Germinal center (tissue), 1 donor: ENCODE measurements at places on chromosomes 7 and 10.

DNA sequence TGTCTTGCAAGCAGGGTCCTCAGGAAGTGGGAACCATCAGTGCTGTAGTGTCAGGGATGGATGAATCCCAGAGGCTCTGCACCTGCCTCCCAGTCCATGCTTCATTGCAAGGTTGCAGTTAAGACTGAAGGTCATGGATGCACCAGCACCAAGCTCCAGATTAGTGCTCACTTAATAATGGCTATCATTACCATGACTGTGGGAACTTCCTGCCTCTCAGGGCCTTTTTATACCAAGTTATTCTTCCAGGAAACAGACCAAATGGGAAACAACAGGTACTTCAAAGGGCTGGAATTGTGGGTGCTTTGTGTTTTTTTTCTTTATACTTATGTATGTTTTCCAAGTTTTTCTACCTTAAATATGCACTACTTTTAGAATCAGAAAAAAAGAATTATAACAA is 197.7 kb downstream of the CYP26A1 start:
- DNase-seq: no peak

GRCh38 chr7:54774785-54775740 is 16.1 kb upstream of the SEC61G start:
- DNase-seq: no peak

GRCh38 chr10:7544203-7544602 is 122.6 kb downstream of the ITIH5 start:
- DNase-seq: no peak

GRCh38 chr7:129841465-129841864 is 111.3 kb downstream of the UBE2H start:
- DNase-seq: no peak

DNA sequence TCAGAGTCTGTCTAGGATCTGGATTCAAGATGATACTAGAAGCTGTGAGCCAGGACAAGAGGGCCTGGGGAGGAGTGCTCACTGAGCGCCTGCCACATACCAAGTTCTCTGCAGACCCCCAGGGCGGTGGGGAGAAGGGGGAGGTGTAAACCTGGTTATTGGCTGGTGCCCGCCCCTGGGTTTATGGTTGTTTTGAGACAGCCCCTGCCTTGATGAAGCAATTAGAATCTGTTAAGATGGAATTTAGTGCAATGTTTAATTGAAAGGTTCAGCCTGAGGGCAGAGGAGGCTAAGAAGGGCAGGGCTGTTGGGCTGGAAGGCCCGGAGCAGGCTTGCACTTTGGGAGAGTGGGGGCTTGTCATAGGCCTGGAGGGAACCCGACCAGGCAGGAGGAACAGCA is 42.7 kb downstream of the PRF1 start:
- no peak for DNase-seq

DNA sequence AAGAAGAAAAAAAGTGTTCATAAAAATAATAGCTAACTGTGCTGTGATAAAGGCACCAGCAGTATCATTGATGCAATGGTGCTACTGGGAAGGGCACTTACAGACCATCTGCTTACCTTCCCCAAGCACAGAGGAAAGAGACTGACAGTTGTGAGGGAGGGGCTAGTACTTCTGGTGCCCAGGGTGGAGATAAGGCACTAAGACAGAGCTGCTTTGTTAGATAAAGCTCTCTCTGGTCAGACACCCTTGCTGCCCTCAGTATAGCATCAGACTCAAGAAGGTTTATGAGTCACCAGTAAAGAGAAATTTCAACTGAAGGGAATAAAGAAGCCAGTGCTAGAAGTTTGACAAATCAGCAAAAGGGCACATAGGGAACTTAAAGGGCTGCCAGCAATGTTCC is 325.6 kb downstream of the HPSE2 start:
- no peak for DNase-seq

- no peak for DNase-seq
Observed at GRCh38 chr7:22751341-22751740, 24.3 kb downstream of the IL6 start.

DNA sequence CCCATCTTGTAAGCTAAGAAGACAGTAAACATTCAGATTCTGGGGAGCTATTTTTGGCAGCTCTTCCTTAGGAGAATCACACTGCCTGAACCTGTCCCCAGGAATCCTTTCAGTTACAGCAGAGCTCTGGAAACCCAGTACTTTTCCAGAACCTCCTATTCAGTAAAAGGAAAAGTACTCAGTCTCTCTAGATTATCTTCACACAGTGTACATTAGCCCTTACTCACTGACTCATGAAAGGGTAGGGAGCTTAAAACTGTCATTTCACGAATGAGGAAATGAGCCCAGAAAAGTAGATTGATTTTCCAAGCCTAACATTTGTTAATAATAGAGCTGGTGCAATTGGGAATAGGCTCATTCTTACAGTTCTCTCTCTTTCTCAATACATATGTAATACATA is 3.9 kb upstream of the CNNM1 start:
- no peak for DNase-seq

- no peak for DNase-seq
Observed at GRCh38 chr7:46432708-46433107, 511.6 kb upstream of the IGFBP3 start.

DNA sequence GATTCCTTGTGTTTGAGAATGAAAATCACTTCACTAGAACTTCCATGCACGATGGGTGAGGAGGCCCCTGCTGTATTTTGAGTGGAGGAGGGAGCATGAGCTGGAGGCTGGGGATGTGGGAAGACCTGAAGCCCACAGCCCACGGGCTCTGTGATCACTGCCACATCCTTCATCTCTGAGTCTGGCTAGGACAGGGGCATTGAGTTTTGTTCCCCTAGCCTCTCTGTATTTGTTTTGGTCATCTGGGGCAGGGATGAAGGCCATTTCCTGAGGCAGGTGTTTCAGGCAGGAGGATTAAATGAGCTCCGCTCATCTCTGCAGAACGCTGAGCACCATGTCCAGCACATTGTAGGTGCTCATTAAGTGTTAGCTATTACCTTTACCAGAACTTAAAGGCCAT is 293.6 kb downstream of the GLRX3 start:
- DNase-seq: no peak

DNA sequence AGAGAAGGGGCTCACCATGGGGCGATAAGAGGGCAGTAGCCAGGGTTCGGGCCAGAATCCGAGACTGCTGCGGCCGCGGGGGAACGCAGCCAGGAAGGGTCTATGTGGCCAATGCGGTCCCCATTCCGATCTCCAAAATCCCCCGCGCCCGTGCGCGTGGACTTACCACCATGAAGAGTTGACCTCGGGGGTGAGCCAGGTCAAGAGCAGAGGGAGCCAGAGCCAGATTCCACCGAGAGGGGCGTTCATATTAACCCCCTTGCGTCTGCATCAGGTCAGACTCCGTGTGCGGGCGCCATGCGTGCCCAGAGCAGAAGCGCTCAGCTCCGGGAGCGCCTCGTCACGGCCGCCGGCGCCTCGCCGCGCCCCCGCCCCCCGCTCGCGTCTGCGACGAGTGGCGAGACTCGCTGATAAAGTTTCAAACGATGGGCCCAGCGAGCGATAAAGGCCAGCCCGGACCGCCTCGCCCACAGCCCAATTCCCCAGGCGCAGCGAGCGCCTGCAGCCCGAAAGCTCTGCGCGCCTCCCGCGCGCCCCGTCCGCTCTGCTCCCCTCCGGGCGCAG is at the start of gene WNT2:
TSS of gene WNT2 (minus strand) at position 318 of the 564 bp plus-strand sequence. CDS start at position 249, 69 bp downstream.
- no peak for DNase-seq

- no peak for DNase-seq
Observed at GRCh38 chr10:117439243-117439912, 64.1 kb upstream of the PDZD8 start.

DNA sequence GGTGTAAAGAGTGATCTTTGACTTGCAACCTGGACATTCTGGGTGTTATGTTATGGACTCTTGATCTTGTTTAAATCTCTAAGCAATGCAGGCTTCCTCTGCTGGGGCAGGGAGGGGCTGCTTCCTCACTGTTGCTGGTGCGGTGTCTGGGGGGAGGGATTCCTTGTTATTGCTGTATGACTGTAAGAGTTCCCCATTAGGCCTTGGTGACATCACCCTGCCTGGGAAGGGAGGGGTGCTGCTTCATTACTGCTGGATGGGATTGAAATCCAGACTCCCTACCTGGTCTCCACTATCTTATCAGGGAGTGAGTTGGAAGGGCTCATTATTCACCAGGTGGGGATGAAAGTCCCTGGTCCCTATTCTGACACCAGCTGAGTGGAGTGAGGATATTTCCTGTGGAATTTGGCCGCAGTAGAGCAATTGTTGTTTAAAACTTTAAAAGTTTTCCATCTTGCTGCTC is 8.8 kb downstream of the OGDH start:
- DNase-seq: no peak
